ENCODE measurements at places on chromosomes 16 and 17.

- no peak for DNase-seq
These were observed 484 bp upstream of the NUDT7 start for GRCh38 chr16:77721752-77722308.

GRCh38 chr16:49352892-49353291 lies 20.7 kb upstream of the C16orf78 start:
- no peak for DNase-seq

DNA sequence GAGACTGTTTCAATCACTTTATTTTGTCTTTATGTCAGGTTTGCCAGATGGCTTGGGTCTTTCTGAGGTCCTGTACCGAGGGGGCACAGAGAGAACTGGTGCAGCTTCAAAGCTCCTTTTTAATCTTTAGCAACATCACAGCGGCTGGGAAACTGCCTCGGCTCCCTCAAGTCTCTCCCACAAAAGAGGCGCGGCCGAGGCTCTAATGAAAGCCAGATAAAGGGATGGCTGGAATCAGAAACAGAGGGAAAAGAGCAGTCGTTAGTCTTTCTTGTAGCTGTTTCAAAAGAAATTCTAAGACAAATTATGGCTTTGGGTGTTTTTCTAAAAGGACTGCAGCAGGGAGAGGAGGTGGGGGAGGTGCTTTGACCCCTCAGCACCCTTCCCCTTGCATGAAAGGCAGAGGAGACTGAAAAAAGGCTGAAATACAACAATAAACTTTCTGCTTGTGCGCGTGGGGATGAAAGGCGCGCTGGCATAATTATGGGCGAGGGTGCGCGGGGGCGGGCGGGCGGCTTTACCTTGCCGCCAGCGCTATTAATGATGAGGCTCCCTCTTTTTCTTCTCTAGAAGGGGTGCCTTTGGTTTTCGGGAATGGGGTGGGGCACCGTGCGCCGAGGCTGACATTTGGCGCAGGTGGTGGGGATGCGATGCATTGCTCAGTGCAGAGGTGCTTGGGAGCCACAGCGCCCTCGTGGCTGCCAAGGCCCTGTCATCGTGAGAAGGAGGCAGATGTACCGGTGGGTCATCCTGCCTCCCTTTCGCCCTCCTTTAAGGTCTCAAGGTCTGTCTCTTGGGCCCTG lies 22.3 kb upstream of the BRD7 start:
- DNase-seq: no peak

DNA sequence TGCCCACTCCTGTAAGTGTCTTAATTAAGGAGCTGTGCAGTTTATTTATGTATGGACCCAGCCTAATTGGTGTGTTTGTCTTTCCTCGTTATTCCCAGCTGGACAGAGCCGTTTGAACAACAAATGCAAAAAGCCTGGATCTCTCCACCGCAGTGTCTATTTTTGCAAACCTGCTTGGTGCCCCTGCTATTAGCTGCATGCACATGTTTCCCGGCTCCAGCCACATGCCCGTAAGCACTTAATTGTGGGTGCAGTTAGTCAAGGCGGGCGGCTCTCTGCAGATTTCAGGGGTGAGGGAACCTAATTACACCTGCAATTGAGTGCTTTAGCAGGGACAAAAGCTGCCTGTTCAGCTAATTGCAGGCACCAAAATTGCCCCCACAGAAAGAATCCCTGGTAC lies 74.0 kb upstream of the GSE1 start:
- no peak for DNase-seq

DNA sequence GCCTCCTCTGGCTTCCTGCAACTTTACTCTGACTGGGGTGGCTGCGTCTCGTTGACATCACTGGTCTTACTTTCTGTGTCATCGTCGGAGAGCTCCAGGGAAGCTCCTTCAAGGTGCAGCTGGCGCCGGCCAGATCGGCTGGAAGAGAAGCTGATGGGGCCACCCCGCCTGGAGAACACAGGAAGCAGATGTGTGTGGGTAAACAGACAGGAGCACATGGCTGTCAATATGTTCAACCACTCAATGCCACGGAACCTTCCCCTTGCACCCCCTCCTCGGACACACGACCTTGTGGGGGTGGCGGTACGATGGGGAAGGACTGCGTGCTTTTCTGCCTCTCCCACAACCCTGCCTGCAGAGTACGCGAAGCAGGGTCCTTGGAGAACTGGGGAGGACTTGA lies 40.1 kb downstream of the NDEL1 start:
- no peak for DNase-seq

- no peak for DNase-seq
These were observed at the start of gene RAI1 for GRCh38 chr17:17681187-17681743. Gene RAI1 (plus strand): TSS chr17:17681458. CDS start chr17:17792949, 111,491 bp downstream.

DNA sequence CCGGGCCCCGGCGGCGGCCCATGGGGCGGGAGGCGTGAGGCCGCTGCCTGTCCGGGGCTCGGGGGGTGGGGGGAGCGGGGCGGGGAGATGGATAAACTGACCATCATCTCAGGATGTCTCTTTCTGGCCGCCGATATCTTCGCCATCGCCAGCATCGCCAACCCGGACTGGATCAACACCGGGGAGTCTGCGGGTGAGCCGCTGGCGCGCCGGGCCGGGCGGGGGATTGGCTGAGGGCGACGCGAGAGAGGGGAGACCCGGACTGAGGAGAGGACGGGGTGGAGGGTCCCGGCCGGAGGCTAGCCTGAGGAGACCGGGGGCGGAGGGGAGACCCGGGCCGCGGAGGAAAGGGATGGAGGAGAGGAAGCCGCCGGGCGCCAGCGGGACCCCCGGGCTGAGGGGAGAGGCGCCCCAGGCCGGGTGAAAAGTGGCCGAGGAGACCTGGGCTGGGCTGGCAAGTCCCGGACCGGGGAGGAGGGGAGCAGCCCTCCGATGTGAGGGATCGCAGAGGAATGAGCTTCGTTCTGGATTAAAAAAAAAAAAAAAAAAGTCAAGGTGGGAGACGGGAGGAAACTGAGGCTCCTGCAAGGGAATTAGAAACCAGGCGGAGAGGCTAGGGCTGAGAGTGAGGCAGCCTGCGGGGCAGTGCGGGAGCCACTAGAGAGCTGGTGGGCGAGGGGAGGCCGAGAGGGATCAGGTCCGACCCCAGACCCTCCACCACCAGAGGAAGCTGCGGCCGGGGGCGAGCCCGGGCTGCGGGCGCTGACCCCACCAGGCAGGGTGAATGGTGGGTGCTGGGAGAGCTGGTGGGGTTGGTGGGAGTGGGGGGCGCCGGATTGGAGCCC lies 526 bp downstream of the MOSMO start:
- DNase-seq: no peak

GRCh38 chr16:14505846-14506245 lies 124.2 kb downstream of the PARN start:
- no peak for DNase-seq

DNA sequence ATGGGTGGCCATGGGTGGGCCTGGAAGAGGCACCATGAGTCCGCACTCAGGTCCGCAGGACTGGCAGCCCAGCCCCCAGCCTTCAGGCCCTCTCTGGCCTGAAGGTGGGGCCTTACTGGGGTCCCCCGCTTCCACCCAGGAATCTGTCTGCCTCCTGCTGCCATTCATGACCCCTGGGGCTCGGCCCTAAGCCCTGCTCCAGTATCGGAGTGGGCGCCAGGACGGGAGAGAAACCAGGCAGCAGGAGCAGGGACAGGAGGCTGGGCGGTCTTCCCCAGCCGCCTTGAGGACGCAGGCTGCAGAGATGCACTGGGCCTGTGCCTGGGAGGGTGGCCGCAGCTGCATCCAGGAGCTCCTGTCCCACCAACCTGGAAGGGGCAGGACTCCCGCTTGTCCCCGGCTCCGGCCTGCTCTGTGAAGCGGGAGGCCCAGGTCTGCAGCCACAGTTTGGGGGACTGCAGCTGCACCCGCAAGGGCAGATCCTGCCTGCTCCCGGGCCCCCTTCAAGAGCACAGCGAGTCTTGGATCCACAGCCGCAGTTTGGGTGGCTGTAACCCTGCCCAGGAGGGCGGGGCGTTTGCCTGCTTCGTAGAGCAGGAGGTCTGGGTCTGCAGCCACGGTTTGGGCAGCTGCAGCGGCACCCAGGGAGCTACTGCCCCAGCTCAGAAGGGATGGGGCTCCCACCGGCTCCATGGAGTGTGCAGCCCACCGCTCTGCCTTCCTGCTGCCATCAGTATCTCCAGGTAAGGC lies 81.8 kb upstream of the DNAJA2 start:
- DNase-seq: no peak

- no peak for DNase-seq
These were observed 9.5 kb upstream of the USP10 start for GRCh38 chr16:84690088-84690819.

DNA sequence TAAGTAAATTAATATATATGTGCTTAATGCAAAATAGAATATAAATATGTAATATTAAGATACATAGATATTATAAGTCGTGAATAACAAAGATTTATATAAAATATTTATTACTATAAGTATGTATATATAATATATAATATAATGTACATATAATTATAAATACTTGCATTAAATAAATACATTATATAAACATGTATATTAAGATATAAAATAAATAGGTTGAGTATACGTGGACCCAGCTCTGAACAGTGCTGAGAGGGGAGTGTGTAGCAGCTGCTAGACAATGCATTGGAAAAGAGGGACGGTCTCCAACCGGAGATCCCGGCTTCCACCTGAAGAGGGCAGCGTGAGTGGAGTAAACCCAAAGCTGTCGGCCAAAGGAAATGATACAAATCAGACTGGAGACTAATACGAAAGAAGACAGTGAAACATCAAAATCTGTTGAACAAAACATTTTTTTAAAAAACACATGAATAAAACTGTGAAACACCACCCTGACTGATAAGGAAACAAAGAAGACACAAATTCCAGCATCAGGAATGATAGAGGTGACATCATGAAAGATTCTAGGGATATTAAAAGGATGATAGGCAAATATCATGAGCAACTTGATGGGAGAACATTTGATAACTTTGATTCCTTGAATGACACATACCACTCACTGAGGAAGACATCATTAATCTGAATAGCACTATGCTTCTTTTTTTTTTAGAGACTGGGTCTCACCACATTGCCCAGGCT lies 125.4 kb upstream of the CHMP6 start:
- peak; percentile 24 for DNase-seq

- DNase-seq: no peak
These were observed 5.4 kb downstream of the SCPEP1 start for GRCh38 chr17:56983366-56983765.

DNA sequence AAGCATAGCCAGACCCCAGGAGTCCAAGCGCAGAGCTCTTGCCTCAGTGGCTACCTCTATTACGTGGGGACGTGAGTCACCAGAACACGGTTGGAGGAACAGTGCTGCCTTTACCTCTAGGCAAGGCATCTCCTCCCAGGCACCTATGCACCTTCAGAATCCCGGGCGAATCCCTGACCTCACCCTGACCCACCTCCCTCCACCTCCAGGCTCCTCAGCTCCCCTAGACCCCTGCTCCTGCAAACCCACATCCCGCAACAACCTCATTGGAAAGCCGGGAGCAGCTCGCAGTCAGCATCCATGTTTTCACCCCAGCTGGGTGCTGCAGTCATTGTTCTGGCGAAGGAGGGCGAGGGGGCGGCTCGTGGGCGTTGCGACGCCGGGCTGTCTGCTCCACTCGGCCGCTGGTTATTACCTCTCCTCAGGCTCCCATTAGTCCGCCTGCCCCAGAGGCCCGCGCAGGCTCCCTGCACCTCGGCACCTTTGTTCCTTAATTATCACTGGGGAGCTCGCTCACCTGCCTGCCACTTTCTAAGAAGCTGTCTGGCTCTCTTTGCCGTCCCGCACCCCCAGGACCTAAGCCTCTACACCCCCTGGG lies 24.6 kb upstream of the DLX4 start:
- DNase-seq: no peak

DNA sequence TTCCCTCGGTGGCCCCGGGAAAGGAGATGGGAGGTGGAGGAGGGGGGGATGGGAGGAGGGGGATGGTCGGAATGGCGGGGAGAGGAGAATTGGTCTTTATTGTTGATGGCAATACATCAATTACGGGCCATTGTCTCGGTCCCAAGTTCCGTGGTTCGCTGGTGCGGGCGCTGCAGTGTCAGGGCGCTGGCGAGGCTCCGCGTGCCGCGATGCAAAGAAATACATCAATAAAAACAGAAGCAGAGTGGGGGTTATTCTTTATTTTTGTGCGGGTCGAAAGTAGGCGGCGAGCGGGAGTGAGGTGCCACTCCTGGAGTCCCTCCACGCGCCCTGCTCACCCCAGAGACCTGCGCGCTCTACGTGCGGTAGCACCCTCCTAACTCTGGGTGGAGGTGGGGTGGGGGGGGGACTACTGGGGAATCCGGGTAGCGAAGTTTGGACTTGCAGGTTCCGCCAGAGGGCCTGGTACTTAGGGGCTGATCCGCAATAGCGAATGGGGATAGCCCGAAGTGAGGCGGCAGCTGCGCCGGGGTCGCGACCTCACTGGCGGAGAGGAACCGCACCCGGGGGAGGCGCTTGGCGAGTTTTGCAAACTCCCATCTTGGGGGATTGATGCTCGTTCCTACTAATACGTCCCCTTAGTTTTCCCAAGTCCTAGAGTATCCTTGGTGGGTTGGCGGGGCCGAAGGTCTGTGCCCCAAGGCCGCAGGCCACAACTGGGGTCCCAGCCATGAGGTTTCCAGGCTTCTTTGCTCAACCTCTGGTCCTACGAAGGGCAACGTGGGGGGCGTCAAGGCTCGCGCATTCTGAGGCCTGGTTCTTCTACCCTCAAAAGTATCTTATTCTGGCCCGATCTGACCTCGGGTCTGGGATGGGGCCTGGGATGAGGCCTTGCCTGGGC lies 3.5 kb upstream of the SALL1 start:
- no peak for DNase-seq

- no peak for DNase-seq
These were observed 5.2 kb downstream of the WFDC1 start for GRCh38 chr16:84299734-84300440.

- no peak for DNase-seq
These were observed 366.3 kb upstream of the XYLT1 start for GRCh38 chr16:17836868-17837602.

DNA sequence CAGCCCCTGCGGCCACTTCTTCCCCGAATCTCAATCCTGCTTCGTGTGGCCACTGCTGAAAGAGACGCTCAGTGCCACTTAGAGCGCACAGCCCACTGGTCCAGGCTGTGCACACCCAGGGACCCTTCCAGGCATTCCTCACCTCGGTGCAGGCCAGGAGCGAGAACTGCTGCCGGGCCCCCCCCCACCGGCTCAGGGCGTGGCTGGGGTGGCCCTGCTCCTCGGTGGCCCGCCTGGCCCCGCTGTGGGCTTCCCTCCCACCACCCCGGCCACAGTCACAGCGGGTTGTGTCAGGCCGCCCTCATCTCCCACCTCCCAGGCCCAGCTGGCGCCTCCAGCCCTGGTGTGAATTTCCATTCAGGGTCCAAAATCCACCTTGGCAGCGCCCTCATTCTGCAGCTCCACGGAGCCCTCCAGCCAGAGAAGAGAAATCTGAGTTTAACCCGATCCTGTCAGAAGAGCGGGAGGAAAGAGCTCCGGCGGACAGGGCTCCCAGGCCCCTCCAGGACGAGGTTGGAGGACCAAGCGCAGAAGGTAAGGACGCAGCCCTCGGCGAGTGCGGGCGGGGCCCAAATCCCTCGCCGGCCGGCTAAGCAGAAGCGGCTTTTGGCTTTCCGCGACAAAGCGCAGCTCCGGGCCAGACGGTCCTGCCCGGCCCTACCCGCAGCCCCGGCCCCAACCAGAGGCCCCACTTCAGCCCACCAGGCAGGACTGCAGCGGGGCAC lies 12.0 kb downstream of the TBC1D16 start:
- DNase-seq: no peak
